ENCODE measurements at places on chromosomes 16 and 17.
A peak's percentile ranks its signal among the peaks of the same experiment; 100 is the strongest.

DNA sequence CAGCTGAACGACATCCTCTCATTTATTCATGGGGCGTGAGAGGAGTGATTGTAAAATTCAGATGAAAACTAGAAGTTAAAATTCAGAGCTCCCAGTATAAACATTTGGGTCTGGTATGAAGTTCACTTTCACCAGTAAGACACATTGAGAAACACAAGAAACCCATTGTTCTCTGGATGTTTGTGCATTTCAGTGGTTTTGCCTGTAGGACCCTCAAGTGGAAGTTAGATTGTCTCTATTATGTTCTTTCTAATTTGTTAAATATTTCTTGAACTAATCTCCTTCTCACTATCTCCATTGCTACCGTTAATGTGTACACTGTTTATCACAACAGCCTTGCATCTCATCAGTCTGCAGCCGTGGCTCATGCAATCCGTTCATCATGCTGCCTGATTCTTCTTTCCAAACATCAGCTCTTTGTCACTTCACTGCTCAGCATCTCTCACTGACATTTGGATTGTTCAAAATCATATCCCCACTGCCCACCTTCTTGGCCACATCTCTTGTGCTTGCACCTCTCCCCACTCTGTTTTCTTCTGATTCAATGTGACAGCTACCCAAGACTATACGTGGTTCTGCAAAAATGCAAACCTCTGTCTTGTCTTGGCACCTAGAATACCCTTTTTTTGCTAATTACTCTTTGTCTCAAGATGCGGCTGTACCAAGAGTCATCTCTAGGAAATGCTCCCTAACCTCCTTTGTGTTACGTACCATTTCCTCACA lies 49.5 kb downstream of the HLF start:
- no peak for DNase-seq

DNA sequence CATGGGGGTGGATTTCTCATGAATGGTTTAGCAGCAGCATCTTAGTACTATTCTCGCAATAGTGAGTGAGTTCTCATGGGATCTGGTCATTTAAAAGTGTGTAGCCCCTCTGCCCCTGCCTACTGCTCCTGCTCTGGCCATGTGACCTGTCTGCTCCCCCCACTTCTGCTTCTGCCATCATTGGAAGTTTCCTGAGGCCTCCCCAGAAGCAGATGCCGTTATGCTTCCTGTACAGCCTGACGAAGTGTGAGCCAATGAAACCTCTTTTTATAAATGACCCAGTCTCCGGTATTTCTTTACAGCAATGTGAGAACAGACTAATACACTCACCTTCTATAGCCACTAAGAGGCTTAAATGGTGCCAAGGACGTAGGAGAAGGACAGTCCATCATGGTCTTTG lies 51.5 kb downstream of the NOL11 start:
- DNase-seq = no peak

DNA sequence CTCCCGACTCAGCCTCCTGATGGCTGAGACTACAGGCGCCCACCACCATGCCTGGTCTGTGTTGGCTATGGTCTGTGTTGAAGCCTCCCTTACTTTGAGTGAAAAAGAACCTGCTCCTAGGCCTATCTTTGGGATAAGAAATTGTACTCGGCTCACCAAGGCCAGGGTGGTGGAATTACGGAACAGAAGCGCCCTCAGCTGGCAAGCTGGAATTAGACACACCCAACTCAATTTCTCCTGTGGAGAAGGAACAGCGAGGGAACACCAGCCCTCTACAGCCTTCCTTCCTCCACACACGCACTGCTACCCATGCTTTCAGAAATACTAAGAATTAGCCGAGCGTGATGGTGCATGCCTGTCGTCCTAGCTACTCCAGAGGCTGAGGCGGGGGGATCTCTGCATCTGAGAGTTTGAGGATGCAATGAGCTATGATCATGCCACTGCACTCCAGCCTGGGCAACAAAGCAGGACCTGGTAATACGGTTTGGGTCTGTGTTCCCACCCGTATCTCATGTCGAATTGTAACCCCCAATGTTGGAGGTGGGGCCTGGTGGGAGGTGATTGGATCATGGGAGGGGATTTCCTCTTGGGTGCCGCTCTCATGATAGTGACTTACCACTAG lies 40.1 kb upstream of the RBBP6 start:
- no peak for DNase-seq

- no peak for DNase-seq
These were observed 215.2 kb downstream of the NTN1 start for GRCh38 chr17:9236286-9237052.

DNA sequence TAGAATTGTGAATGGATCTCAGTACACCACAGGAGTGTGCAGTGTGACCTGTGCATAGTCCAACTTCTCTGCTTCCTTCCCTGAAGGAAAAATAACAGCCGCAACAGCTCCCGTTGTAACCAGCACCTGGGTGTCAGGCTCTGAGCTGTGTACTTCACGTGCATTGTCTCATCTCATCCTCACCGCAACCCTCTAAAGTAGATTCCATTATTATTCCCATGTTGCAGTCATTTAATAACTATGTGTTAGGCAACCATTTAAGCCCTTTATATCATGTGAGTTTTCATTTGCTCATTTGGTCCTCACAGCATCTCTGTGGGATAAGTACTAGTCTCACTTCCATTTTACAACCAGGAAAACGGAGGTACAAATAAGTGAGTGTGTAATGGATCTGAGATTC lies 247.0 kb upstream of the MAF start:
- DNase-seq = no peak

DNA sequence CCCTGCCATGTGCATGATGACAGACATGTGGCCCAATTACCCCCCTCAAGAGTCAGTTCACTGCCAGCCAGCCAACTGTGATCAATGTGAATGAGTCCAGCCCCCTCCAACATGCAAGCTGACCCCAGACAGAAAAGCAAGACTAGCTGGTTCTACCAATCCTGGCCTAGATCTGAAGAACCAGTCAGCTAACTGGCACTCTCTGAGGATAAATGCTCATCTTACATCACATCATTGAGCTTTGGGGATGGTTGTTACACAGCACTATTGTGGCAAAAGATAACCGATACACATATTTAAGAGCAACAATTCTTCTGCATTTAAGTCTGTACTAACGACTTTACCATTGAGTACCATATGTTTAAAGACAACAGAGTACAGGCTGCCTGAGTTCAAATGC lies 106.7 kb downstream of the TOX3 start:
- no peak for DNase-seq

GRCh38 chr17:57976594-57976993 lies 11.5 kb downstream of the VEZF1 start:
- no peak for DNase-seq

DNA sequence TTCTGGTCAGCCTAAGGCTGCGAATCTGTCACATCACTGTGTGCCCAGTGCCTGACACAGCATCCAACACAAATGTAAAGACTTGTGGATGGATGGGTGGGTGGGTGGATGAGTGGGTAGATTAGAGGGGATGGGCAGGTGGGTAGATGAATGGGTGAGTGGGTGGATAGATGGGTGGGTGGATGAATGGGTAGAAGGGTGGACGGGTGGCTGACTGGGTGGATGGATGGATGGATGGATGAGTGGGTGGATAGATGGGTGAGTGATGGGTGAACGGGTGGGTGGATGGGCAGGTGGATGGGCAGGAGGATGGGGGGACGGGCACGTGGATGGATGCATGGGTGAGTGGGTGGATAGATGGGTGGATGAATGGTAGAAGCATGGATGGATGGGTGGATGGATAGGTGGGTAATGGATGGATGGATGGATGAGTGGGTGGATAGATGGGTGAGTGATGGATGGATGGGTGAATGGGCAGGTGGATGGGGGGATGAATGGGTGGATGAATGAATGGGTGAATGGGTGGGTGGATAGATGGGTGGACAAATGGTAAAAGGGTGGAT lies 31.1 kb upstream of the ZFPM1 start:
- DNase-seq = no peak

GRCh38 chr16:11977376-11978041 lies 975 bp downstream of the SNX29 start:
- no peak for DNase-seq

DNA sequence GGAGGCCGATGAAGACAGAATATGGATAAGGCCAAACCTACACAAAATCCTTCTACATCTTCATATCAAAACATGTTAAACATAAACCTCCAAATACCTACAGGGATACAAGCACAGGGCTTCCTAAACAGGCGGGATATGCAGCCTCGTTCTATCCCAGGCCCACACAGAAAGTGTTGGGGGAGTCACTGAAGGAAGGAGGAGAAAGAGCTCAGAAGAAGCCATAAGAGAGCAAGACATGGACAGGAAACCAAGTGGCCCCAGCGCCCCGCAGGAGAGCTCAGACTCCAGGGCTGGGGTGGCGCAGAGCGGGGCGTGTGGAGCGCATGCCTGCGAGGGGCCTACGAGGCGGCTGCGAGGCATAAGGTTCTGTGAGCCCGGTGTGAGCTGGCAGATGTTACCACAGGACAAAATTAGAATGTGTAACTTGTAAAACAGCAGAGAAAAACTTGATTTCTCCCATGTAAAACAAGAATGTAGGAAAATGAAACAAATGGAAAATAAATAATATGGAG lies 11.0 kb upstream of the FASN start:
- DNase-seq = no peak

- peak; percentile 57 for DNase-seq
These were observed 561 bp downstream of the ZNF423 start for GRCh38 chr16:49855280-49855821.

DNA sequence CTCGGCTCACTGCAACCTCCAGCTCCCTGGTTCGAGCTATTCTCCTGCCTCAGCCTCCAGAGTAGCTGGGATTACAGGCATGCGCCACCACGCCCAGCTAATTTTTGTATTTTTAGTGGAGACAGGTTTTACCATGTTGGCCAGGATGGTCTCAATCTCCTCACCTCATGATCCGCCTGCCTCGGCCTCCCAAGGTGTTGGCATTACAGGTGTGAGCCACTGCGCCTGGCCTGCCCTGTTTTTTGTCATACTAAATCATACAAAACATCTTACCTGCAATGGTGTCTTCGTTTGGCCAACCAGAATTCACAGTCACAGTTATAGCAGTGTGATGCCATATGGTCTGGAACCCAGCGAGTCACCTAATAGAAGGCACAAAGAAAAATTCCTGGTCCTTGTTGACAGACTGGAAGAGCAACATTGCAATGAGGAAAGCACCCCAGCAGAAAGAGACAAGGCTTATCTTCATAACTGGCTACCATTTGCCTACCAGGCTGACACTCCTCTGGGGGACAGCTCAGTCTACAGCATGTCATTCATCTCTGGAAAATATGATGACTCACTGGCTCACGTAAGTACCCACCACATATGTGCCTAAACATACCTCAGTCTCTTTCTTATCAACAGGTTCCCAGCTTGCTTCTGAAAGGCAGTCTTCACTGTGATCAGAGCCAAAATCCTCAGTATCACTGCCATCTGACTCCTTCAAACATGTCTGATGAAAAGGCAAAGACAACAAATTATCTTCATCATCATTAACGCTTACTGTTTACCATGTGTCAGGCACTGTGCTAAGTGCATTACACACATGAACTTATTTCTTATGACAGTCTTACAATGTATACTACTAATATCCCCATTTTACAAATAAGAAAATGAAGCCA lies 4.3 kb upstream of the HSF5 start:
- no peak for DNase-seq

- no peak for DNase-seq
These were observed 41.4 kb downstream of the RPH3AL start for GRCh38 chr17:311119-311782.

GRCh38 chr17:36611345-36612072 lies 10.1 kb downstream of the MRM1 start:
- no peak for DNase-seq

DNA sequence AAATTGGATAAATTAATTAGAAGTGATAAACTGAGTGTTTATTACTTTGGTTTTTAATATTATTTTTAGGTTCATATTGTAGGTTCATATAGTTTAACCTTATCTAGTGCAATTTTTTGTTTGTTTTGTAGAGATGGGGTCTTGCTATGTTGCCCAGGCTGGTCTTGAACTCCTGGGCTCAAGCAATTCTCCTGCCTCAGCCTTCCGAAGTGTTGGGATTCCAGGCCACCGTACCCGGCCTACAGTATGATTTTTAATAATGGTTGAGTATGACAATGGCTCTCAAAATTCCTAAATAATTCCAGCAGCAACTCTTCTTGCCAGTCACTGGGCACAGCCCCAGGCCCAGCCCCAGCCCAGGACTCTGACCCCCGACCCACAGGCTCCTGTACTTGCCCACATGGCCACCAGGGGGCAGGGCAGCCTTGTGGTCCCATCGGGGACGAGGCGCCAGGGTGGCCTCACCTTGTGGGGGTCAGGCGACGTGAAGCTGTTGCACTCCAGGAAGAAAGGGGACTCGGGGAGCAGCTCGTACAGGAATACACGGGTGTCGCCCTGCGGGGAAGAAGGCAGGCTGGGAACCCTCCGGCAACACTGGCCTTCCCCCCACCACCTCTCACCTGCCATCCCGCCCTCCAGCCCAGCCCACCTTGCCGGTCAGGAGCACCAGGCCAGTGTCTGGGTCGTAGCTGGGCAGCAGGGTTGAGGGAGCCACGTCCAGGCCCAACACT lies 7.9 kb upstream of the PAM16 start:
- peak; percentile 67 for DNase-seq

GRCh38 chr17:63701868-63702720 lies 2.2 kb upstream of the LIMD2 start:
- DNase-seq = peak; percentile 83

- no peak for DNase-seq
These were observed 50.5 kb downstream of the YPEL2 start for GRCh38 chr17:59381716-59382570.

DNA sequence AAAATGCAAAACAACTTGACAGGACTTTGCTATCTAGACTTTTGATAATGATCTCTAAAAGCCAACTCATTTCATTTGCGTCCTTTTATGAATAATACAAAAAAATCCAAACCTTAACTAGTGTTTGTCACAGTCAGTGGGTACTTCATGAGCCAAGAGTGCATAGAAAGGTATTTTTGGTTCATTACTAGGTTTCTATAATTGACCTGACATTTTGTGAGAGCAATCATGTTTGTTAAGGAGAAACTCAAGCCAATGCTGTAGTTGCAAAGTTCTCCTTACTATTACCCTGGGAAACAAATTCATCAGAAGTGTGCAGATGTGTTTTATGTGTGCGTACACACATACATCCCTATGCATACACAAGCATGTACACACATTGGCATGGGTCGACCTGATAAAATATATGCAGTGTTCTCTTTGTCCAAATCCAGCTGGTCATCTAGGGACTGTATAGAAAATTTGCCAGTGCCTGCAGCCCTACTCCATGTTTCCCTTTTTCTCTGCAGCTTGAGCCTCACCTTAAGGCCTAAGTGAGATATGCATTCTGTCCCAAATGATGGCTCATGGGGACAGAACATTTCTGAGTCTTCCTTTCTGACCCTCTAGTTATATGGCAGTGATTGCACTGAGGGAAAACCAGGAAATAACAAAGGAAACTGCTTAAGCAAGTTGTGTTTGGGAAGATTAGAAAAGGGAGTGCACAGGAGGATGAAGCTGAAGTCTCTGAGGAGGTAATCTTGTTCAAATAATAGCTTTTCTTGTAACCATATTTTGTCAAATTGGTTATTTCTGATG lies 128.1 kb downstream of the CDH13 start:
- no peak for DNase-seq

- no peak for DNase-seq
These were observed 14.1 kb downstream of the CCL4 start for GRCh38 chr17:36117505-36118382.
